ENCODE measurements at places on chromosomes 16 and 17. TPM values are rescaled to one million over a fixed set of nuclear protein-coding genes. Genes with fewer than 3 reads are reported as not detected.

DNA sequence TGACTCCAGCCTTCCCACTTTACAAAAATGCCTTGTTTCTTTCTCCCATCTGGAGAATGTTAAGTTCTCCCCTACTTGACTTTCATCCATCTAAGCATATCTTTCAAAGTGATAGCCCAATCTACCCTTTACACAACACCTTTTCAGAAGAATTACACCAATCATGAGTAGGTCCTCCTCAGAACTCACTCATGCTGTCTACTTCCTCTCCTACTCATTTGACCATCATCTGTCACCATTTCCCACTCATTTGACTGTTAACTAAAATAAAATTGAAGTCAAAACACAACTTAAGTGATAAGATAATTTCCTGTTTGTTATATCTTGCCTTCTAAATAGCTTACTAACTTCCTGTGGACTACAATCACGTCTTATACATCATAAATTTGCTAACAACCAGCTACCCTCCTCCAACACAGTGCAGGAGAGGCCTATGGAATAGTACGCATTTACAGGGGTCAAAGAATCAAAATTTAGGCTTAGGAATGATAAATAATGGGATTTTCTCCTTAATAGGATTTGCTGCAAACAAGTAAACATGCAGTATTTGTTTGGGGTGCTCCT, 16.1 kb downstream of the KCNJ16 start:
- DNase-seq, result no peak
- H3K36me3 ChIP-seq, result no peaks in the 10 kb centered on the region
- H3K27me3 ChIP-seq, result no peaks in the 10 kb centered on the region
- no peak overlapping the region for H3K27ac ChIP-seq

The ABR gene
- total RNA-seq, result 301 TPM

- no peak for DNase-seq
- no peak overlapping the region for H3K4me3 ChIP-seq
- no peaks in the 10 kb centered on the region for H3K36me3 ChIP-seq
These were observed 17.2 kb downstream of the MNT start for GRCh38 chr17:2383628-2384167.

GRCh38 chr17:70750983-70751382, 581.7 kb downstream of the KCNJ2 start:
- no peaks in the 10 kb centered on the region for H3K27me3 ChIP-seq
- no peak overlapping the region for H3K27ac ChIP-seq
- H3K36me3 ChIP-seq, result no peaks in the 10 kb centered on the region
- no peak for DNase-seq
- H3K4me1 ChIP-seq, result no peaks in the 10 kb centered on the region
- H3K4me3 ChIP-seq, result no peak overlapping the region

- no peaks in the 10 kb centered on the region for H3K4me1 ChIP-seq
- no peak for DNase-seq
- H3K27me3 ChIP-seq, result no peaks in the 10 kb centered on the region
- no peak overlapping the region for H3K4me3 ChIP-seq
These were observed 39.4 kb upstream of the MRC2 start for GRCh38 chr17:62588109-62588508.

DNA sequence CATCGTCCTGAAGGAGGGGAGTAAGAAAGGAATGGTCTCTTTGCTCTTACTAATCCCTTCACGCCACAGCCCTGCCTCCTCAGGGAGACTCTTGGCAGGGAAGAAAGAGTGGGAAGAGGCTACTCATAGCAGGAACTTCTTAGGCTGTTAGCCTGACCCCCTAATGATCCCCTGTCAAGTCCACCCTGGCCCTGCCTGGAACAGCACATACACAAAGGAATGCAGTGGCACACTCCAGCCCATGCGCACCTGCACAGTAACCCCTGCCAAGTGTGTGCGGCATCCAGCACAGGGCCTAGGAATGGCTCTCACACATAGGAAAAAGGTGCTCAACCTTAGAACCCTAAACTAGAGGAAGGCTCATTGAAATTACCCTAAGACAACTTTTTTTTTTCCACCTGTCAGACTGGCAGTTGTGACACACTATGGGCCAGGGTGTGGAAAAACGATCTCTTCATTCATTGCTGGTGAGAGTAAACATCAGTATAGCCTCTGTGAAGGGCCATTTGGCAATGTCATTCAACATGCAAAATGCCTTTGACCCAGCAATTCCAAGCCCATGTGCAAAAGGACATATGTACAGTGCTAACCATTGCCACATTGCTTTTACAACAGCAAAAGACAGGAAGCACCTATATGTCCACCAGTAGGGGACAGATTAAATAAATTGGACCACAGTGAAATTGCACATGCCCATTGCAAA, 50.1 kb downstream of the PIMREG start:
- H3K4me1 ChIP-seq, result peaks cover 5% of the 10 kb centered on the region
- no peak overlapping the region for H3K4me3 ChIP-seq

The SMARCD2 gene
- 107 TPM for total RNA-seq

- DNase-seq, result no peak
- H3K27ac ChIP-seq, result no peak overlapping the region
- H3K27me3 ChIP-seq, result no peaks in the 10 kb centered on the region
- H3K4me3 ChIP-seq, result no peak overlapping the region
- no peaks in the 10 kb centered on the region for H3K4me1 ChIP-seq
These were observed 24.3 kb downstream of the KCNJ16 start for GRCh38 chr17:70099294-70099693.

The DHRS11 gene
- total RNA-seq, result 167 TPM

The LRRC37A gene
- 3.0 TPM for total RNA-seq

DNA sequence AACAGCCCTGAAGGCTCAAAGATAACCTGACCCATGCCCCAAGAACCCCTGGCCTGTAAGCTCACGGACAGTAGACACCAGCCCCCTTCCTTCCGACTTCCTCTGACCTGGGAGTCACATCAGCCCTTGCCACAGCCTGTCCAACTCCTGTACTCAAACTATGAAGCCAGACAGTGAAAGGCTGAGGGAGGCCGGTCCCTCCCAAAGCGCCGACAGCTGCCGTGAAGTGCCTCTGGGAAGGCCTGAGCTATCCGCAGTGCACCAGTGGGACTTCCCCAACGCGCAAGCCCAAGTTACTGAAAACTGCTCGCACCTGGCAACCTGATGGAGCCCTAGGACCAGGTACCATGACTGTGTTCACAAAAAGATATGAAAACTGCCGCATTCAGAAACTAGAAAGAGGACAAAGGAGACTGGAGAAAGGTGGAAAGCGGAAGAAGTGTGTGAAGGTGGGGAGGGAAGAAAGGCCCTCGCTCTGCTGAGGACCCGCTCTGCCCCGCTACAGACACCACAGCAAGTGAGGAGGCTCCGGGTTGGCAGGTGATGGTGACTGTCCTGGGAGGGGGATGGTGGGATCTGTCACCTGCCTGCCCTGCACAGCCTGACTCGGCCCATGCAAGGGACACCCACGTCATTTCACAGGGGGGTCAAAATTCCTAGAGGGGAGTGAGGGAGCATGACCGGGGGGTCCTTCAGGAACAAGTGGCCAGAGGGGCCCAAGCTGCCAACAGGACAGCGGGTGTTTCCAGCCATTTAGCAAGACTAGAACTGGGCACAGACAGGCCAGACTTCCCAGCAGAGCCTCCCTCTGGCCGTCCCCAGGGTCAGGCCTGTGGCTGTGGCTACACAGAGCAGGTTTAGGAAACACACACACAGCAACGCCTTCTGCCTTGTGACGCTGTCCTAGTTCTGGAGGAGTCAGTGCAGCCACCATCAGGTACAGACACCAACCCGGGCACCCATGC, 13.1 kb upstream of the TRAP1 start:
- no peaks in the 10 kb centered on the region for H3K4me1 ChIP-seq
- peaks cover 56% of the 10 kb centered on the region for H3K36me3 ChIP-seq
- H3K27me3 ChIP-seq, result no peaks in the 10 kb centered on the region
- H3K27ac ChIP-seq, result no peak overlapping the region
- no peak for DNase-seq
- no peak overlapping the region for H3K4me3 ChIP-seq

DNA sequence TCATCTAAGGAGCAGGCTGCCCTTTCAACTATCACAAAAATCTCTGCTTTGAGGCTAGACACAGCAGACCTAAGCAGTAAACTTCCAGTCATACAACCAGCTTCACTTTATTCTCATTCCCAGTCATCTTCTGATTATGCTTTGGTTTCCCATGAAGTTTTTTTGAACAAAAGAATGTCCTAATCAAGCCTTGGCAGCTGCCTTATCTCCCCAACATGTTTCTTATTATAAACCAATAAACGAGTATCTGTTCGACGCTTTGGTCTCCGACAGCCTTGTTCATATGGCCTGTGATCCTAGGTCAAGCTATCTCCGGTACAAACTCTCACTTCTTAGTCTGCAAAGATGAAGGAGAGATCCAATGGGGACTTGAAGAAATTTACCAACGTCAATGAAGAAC, 47.4 kb upstream of the CDYL2 start:
- H3K27ac ChIP-seq, result no peak overlapping the region
- H3K36me3 ChIP-seq, result no peaks in the 10 kb centered on the region
- no peaks in the 10 kb centered on the region for H3K4me1 ChIP-seq
- DNase-seq, result no peak
- H3K27me3 ChIP-seq, result no peaks in the 10 kb centered on the region

DNA sequence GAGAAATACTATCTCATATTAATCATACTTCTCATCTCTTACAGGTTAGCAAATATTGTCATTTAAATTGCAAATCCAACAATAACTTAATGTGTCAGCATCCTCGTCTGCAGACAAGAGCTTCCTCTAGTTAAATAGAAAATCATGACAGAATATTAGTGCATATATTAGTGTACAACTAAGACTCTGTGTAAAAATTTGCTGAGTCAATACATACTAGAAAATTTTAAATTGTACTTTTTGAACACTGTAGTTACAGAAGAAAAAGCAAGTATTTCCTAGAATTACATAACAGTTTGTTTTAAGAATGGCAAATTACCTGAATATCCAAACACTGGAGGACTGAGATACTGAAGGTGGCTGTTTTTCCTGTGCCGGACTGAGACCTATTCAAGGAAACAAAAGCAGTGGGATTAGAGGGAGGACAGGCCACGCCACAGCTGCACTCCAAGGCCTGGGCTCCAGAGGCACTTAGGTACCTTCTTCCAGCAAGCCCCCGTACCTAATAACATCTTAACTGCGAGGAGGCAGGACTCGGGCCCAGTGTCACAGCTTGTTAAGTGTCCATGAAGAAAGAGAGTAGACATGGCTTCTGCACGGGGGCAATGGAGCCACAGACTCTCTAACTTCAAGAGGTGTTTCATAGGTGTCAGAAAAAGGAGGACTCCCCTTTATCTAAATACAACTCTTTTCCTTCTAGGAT, 5.3 kb downstream of the EIF4A3 start:
- H3K4me1 ChIP-seq, result peaks cover 15% of the 10 kb centered on the region
- H3K27ac ChIP-seq, result no peak overlapping the region
- no peaks in the 10 kb centered on the region for H3K27me3 ChIP-seq
- H3K4me3 ChIP-seq, result no peak overlapping the region
- no peak for DNase-seq
- H3K36me3 ChIP-seq, result peaks cover 3% of the 10 kb centered on the region

The OGFOD1 gene
- total RNA-seq, result 7.1 TPM

All from transverse colon (tissue), 4 donors.